A549 treated with CORT108297 at 1 μM for 4 hours (cell line): ENCODE measurements at places on chromosomes 3 and 15. TPM values are rescaled to one million over a fixed set of nuclear protein-coding genes. Genes with fewer than 3 reads are reported as not detected.

Gene GLDN
- total RNA-seq = 0.02 to 0.07 TPM (median 0.03 TPM) in 3 of 5 replicates, not detected in the others

Gene PGBD4
- 1.2 to 1.6 TPM (median 1.5 TPM) in 5 replicates for total RNA-seq

Gene LRRC31
- 0.02 TPM in 1 of 5 replicates, not detected in the others for total RNA-seq

Gene VPS33B
- 11.9 to 15.9 TPM (median 14.1 TPM) in 5 replicates for total RNA-seq

Gene CYP1A1
- 1.3 to 2.5 TPM (median 2.0 TPM) in 5 replicates for total RNA-seq

Gene WDR53
- total RNA-seq = 8.0 to 12.1 TPM (median 9.8 TPM) in 5 replicates

Gene PATL2
- total RNA-seq = 0.07 to 0.30 TPM (median 0.26 TPM) in 4 of 5 replicates, not detected in the other

Gene DMXL2
- total RNA-seq = 19.4 to 21.8 TPM (median 20.6 TPM) in 5 replicates

Gene ZBED2
- total RNA-seq = 0.15 to 0.43 TPM (median 0.32 TPM) in 5 replicates

Gene GADL1
- not detected in 5 replicates for total RNA-seq

Gene USP50
- 0.09 TPM in 1 of 5 replicates, not detected in the others for total RNA-seq

Gene ROPN1
- not detected in 5 replicates for total RNA-seq

Gene LRRN1
- total RNA-seq = not detected in 5 replicates

Gene ZDHHC23
- total RNA-seq = 3.4 to 4.4 TPM (median 3.6 TPM) in 5 replicates

Gene GPR27
- 2.7 to 3.6 TPM (median 3.1 TPM) in 5 replicates for total RNA-seq

Gene ALG1L2
- total RNA-seq = not detected in 5 replicates

Gene SHC4
- total RNA-seq = 0.83 to 1.5 TPM (median 0.89 TPM) in 5 replicates

Gene TMEM212
- not detected in 5 replicates for total RNA-seq

Gene KNG1
- total RNA-seq = 0.07 TPM in 1 of 5 replicates, not detected in the others

Gene RTP1
- not detected in 5 replicates for total RNA-seq

Gene TMEM108
- not detected in 5 replicates for total RNA-seq

Gene P4HTM
- 12.4 to 21.3 TPM (median 19.6 TPM) in 5 replicates for total RNA-seq

Gene P2RY13
- total RNA-seq = not detected in 5 replicates

Gene PARP15
- total RNA-seq = not detected in 5 replicates

Gene ZKSCAN7
- not detected in 5 replicates for total RNA-seq

Gene SLC30A4
- total RNA-seq = 1.3 to 2.1 TPM (median 1.7 TPM) in 5 replicates

Gene CCDC14
- 17.6 to 23.7 TPM (median 22.2 TPM) in 5 replicates for total RNA-seq

Gene GRAMD2A
- 0.06 TPM in 1 of 5 replicates, not detected in the others for total RNA-seq

Gene MUC20
- total RNA-seq = 0.25 to 0.73 TPM (median 0.50 TPM) in 5 replicates

Gene TOPAZ1
- total RNA-seq = not detected in 5 replicates

Gene MCF2L2
- total RNA-seq = 0.03 to 0.38 TPM (median 0.10 TPM) in 5 replicates

Gene LMAN1L
- 0.03 to 0.08 TPM (median 0.08 TPM) in 3 of 5 replicates, not detected in the others for total RNA-seq

Gene GABRR3
- total RNA-seq = not detected in 5 replicates

Gene SERINC4
- 0.05 to 0.12 TPM (median 0.06 TPM) in 4 of 5 replicates, not detected in the other for total RNA-seq

Gene TFG
- 143 to 155 TPM (median 149 TPM) in 5 replicates for total RNA-seq

Gene CPNE9
- total RNA-seq = 0.09 to 0.24 TPM (median 0.14 TPM) in 5 replicates

Gene EOMES
- total RNA-seq = 0.95 to 1.6 TPM (median 1.1 TPM) in 5 replicates

Gene MFGE8
- total RNA-seq = 291 to 376 TPM (median 344 TPM) in 5 replicates

Gene SLC9C1
- not detected in 5 replicates for total RNA-seq
